A673 (cell line): ENCODE measurements at places on chromosomes 16 and 17.
A peak's percentile ranks its signal among the peaks of the same experiment; 100 is the strongest.

- no peak for DNase-seq
These were observed 28.8 kb downstream of the PRKCA start for GRCh38 chr17:66331038-66331816.

- DNase-seq = no peak
These were observed 18.6 kb downstream of the ALOX12B start for GRCh38 chr17:8068736-8069586.

DNA sequence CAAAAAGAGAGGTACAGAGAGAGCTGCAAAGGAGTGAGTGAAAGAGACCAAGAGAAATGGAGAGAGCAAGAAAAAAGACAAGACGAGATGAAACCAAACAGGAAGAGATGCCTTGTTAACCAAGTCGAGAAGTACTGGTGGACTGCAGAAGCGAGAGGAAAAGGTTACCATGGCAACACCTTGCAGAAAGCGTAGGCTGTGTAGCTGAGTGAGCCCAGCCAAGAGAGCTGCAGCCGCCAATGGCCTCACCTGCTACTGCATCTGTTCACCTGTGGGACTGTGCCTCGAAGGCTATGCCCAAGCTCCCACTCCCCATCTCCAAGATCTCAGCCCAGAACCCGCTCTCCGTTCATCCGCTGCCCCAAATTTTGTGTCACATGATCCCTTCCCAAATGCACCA, 161.3 kb downstream of the SLC39A11 start:
- DNase-seq = no peak

DNA sequence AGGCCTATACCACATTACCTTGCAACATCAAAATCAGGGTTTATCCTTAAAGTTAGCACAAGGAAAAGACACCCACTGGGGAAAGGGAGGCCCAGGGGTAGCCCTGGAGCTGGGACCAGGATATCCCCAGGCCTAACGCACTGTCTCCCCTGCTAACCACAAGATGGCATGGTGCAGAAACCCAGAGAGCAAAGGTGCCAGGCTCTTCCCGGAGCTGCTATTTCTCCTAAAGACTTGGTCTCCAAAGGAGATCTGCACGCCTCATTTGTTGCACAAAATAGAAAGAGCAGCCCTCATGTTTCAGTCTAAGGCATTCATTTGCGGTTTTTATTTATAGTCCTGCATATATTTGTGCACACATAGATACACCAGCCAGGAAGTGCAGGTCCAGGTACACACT, 408.6 kb downstream of the SOX9 start:
- DNase-seq = no peak

- no peak for DNase-seq
These were observed 22.1 kb downstream of the RFFL start for GRCh38 chr17:35041390-35041789.

DNA sequence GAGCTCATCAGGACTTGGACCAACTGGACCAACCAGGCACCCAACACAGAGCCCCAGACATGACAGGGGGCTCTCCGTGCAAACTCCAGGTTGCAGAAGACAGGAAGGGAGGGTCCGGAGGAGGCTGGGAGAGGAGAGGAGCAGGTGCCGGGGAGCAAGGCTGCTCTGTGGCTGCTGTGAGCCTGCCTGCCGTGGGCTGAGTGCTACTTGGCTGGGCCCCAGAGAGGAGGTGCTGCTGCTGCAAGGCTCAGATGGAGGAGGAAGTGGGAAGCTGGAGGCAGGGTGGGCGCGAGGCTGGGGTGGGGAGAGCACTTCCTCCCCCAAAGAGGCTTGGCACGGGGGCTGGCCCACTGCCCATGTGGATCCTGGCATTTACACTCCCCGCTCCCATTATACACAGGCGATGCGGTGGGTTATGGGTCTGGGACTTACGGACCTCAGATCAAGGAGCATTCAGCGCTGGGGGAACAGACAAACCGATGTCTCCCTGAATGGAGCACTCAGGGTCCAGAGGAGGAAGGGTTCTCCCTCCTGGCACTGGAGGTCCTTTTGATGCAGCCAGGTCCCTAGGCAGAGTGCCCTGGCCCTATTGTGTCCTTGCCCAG, 15.9 kb downstream of the EPOP start:
- no peak for DNase-seq

DNA sequence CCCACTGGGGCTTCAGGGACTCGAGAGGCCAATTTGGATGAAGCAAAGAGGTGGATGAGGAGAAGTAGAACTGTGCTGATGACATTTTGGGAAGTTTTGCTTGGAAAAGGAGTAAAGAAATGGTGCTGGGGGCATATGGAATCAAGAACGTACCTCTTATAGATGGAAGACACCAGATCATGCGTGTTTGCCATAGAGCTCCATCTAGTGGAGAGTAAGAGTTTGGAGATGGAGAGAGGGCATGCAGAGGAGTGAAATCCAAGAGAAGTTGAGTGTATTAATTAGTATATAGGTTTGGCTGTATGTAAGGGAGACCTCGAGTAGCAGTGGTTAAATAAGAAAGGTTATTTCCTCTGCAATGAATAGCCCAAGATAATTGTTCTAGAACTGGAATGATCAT, 56.0 kb downstream of the SHISA6 start:
- peak; percentile 70 for DNase-seq

DNA sequence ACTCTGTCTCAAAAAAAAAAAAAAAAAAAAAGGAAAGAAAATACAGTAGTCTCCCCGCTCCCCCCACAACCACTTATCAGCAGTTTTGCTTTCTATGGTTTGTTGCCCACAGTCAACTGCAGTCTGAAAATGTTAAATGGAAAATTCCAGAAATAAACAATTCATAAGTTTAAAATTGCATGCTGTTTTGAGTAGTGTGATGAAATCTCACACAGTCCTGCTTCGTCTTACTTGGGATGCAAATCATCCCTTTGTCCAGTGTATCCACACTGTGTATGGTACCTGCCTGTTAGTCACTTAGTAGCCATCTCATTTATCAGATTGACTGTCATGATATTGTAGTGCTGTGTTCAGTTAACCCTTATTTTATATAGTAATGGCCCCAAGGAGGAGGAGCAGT, 41.5 kb downstream of the NF1 start:
- DNase-seq = no peak

GRCh38 chr16:89334050-89334449, 116.5 kb downstream of the ZNF778 start:
- DNase-seq = no peak

DNA sequence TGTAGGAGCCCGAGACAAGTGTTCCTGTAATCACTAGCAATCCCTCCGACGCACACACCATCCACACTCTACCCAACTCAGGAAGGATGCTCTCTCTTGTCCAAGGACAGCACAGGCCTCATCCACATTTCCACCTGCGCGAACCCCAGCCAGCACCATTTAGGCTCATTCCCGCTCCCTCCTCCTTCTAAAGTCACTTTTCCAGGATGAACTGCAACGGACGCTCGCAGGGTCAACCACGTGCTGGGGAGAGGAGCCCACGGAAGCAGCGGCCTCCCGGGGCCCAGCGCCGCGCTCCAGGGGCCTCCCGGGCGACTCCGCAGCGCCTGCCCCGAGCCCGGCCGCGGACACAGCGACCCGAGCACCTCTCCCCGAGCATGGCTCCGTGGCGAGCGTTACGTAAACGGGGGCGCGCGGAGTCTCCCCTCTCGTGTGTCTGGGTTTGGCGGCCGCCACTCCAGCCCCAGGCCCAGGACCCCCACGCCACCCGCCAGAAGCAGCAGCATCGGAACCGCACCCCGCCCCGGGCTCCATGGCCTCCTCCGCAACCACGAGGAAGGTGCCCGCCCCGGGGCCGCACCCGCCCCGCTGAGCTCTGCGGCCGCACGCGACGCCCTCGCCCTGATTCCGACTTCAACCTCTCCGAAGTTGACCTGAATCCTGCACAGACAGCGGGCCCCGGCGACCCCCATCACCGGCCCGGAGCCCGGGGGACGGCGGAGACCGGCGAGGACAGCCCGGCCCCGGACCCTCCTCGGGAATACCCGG, 668 bp downstream of the USP36 start:
- peak; percentile 27 for DNase-seq

- no peak for DNase-seq
These were observed 23.0 kb upstream of the GNA13 start for GRCh38 chr17:65079489-65079900.

- no peak for DNase-seq
These were observed 112.0 kb downstream of the AXIN2 start for GRCh38 chr17:65449495-65449894.

GRCh38 chr17:45086865-45087503, 25.9 kb downstream of the NMT1 start:
- DNase-seq = no peak

GRCh38 chr17:64091571-64091970, 38.4 kb downstream of the ERN1 start:
- no peak for DNase-seq

DNA sequence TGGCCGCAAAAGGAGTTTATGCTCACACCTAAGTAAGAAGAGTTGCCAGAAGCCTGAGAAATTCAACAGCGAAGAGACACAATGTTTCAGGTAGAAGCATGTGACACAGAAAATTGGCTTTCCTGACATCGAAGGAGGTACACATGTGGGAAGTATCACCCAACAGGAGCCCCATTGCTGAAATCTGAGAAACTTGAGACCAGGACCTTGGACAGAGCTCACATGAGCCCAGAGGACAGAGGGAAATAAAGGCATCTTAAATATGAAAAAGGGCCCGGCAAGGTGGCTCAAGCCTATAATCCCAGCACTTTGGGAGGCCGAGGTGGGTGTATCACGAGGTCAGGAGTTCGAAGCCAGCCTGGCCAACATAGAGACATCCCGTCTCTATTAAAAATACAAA, 304.1 kb upstream of the C16orf82 start:
- no peak for DNase-seq

- no peak for DNase-seq
These were observed 877.7 kb upstream of the CDH8 start for GRCh38 chr16:62913924-62914323.

- DNase-seq = no peak
These were observed 374.8 kb downstream of the SLC39A11 start for GRCh38 chr17:72717676-72718075.

DNA sequence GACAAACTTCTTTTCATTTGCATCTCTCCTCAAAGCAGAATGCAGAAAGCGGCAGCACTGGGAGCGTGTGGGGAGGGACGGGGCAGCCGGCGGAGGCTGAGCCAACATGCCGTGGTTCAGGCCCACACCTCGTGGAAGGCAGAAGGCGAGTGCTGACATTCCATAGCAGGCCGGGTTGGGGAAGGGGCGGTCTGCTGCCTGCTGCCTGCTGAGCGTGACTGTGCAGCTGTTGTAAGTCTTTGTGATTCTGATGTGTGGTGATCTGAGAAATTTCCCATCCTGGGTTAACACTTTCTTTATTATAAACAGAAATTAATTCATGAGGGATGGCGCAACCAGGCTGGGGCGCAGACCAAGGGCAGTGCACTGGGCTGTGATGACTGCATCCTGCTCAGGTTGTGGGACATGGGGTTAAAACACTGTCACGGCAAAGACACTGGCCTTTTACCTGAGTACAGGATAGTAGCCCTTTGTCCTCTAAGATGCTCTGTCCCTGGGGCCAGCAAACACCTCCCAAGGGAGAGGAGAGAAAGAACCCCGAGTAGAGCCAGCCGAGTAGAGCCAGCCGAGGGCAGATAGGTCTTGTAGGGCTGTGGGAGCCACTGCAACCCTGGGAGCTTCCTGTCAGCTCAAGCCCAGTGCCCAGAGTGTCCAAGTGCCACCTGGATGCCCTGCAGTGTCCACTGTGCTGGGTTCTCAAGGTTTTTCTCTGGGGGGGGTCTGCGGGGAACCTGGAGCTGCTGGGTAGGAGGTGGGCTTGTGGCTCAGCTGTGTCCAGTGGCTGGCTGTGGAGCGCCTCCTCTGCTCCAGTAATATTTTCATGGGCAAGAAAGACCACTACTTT, 8.8 kb upstream of the DNASE1 start:
- DNase-seq = peak; percentile 51

DNA sequence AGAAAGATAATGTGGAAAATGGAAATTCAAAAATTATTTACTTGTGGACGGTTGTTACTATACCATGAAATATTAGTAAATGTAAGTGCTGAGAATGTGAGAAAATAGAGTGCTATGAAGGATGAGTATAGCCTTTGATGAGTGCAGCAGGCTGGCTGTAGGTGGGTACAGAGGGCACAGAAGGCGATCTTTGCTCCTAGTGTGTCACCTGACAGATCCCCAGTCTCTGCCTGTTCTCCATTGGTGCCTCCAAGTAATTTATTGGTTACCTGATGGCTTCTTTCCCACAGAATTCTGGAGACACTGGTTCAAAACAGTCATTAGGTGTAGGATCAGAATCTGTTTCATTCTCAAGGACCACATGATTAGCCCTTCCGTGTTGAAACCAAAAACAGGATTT, 28.9 kb downstream of the ABCA9 start:
- DNase-seq = no peak

DNA sequence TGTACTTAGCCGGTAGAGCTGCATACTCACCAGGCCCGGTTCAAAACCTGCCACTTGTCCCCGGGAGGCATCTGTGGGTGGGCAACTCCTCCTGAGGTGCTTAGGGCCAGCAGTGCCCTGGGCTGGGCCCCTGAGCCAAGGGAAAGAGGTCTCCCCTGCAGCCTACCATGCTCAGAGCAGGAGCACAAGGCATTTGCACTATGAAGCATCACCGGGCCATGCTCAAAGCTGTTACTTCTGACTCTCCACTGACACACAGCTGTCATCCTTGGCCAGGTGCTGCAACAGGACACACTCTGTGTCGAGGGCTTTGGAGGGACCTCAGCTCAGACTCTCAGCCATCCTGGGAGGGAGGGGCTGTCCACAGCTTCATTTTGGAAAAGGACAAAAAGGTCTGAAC, 37.2 kb downstream of the SLC38A8 start:
- no peak for DNase-seq

- no peak for DNase-seq
These were observed 150.6 kb downstream of the MSI2 start for GRCh38 chr17:57406981-57407286.

DNA sequence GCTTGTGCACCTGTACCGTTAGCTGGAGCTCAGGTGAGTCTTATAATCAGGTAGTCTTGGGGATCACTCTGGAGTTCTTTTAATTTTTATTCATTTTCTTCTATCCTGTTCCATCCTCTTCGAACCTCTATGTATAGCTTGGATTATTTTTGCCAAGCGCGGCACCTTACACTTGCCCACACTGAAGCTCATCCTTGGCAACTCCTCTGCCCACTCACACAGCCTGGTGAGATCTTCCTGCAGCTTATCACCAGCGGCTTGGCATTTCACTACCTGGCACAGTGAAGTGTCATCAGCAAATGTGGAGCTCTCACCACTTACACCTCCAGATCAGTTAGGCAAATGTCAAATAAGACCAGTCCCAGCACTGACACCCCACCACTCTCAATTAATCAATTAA, 116.7 kb downstream of the CACNG3 start:
- DNase-seq = no peak

GRCh38 chr16:50371936-50372595, 3.3 kb upstream of the BRD7 start:
- DNase-seq = no peak

DNA sequence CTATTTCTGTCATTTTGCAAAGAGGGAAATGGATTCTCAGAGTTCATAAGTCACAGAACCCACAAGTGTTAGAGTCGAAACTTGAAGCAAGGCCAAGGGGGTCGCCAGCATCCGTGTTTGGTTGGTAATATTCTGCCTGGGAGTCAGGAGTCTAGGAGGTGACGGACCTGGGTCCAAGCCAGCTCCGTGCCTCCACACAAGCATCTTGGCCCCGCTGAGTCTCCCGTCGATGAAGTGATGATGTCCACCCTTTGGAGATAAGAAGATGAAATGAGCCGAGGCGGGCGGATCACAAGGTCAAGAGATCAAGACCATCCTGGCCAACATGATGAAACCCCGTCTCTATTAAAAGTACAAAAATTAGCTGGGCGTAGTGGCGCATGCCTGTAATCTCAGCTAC, 53.2 kb upstream of the TNRC6C start:
- no peak for DNase-seq
